ENCODE measurements at places on chromosomes 5 and 9. TPM values are rescaled to one million over a fixed set of nuclear protein-coding genes. Genes with fewer than 3 reads are reported as not detected.

PCDHA12 gene
- total RNA-seq = 3.4 TPM

GLDC gene
- total RNA-seq = 14.1 TPM

CAPSL gene
- not detected for total RNA-seq

OCLN gene
- 11.5 TPM for total RNA-seq

MYMK gene
- total RNA-seq = not detected

RFESD gene
- 4.4 TPM for total RNA-seq

ELAVL2 gene
- total RNA-seq = 0.06 TPM

IFNA7 gene
- total RNA-seq = not detected

CDC26 gene
- total RNA-seq = 55.8 TPM

ANKRD18A gene
- total RNA-seq = 9.2 TPM

UCK1 gene
- 24.7 TPM for total RNA-seq

GABRA6 gene
- total RNA-seq = not detected

WNK2 gene
- 4.1 TPM for total RNA-seq

TLX3 gene
- not detected for total RNA-seq

SPRY4 gene
- 9.7 TPM for total RNA-seq

TAF1L gene
- total RNA-seq = not detected

PRLR gene
- total RNA-seq = 0.19 TPM

NDUFA8 gene
- total RNA-seq = 112 TPM

RFK gene
- 44.5 TPM for total RNA-seq

FRMPD1 gene
- 0.05 TPM for total RNA-seq

MORN5 gene
- not detected for total RNA-seq

ANKRD31 gene
- total RNA-seq = 0.08 TPM

SOHLH1 gene
- not detected for total RNA-seq

TIFAB gene
- not detected for total RNA-seq

MUSK gene
- total RNA-seq = not detected

SLC36A3 gene
- not detected for total RNA-seq

BRD9 gene
- total RNA-seq = 41.7 TPM

SRD5A1 gene
- total RNA-seq = 31.8 TPM

CBY3 gene
- total RNA-seq = not detected

FOXD4L4 gene
- total RNA-seq = 0.07 TPM

NUTM2G gene
- total RNA-seq = not detected

SLC4A9 gene
- 0.09 TPM for total RNA-seq

SPATA6L gene
- 2.8 TPM for total RNA-seq

MTX3 gene
- total RNA-seq = 6.2 TPM

SOWAHA gene
- total RNA-seq = 0.14 TPM

TRIM52 gene
- total RNA-seq = 6.6 TPM

PCDHGC5 gene
- 0.06 TPM for total RNA-seq

SLC2A6 gene
- 20.2 TPM for total RNA-seq

SHOC1 gene
- not detected for total RNA-seq

SAXO1 gene
- total RNA-seq = not detected

ITGA1 gene
- total RNA-seq = 1.4 TPM

PFN3 gene
- total RNA-seq = not detected

GFRA3 gene
- not detected for total RNA-seq

IFNA13 gene
- total RNA-seq = not detected

LCN1 gene
- total RNA-seq = not detected

ADRA1B gene
- 16.4 TPM for total RNA-seq

AP3B1 gene
- 33.4 TPM for total RNA-seq

HK3 gene
- total RNA-seq = not detected

PCDH1 gene
- total RNA-seq = 6.0 TPM

ICE1 gene
- total RNA-seq = 24.8 TPM

SLC34A3 gene
- total RNA-seq = 0.11 TPM

SH3GL2 gene
- 0.06 TPM for total RNA-seq

SLC25A2 gene
- not detected for total RNA-seq

OR1J2 gene
- total RNA-seq = not detected

LPAR1 gene
- total RNA-seq = 17.9 TPM

NR6A1 gene
- total RNA-seq = 1.7 TPM

SCGB3A2 gene
- total RNA-seq = not detected

SPATA31D4 gene
- total RNA-seq = not detected

CDC20B gene
- 0.09 TPM for total RNA-seq
